ENCODE measurements at places on chromosomes 6 and 20. TPM values are rescaled to one million over a fixed set of nuclear protein-coding genes. Genes with fewer than 3 reads are reported as not detected.

Gene IL20RA
- total RNA-seq: 4.0 TPM

Gene LRRC73
- 1.5 TPM for total RNA-seq

Gene TMEM200A
- 7.6 TPM for total RNA-seq

Gene ENPP1
- total RNA-seq: 2.0 TPM

Gene MUC21
- 9.5 TPM for total RNA-seq

Gene TNF
- 10.4 TPM for total RNA-seq

Gene SAPCD1
- total RNA-seq: 1.3 TPM

Gene PBOV1
- total RNA-seq: not detected

Gene PRDM13
- not detected for total RNA-seq

Gene HFE
- 11.8 TPM for total RNA-seq

Gene TRIM40
- total RNA-seq: not detected

Gene LINC00237
- total RNA-seq: not detected

Gene LGSN
- total RNA-seq: 0.26 TPM
